ENCODE measurements at places on chromosomes 3 and 15.
A peak's percentile ranks its signal among the peaks of the same experiment; 100 is the strongest.

GRCh38 chr3:62562596-62562995, 189.2 kb upstream of the FEZF2 start:
- DNase-seq = no peak

DNA sequence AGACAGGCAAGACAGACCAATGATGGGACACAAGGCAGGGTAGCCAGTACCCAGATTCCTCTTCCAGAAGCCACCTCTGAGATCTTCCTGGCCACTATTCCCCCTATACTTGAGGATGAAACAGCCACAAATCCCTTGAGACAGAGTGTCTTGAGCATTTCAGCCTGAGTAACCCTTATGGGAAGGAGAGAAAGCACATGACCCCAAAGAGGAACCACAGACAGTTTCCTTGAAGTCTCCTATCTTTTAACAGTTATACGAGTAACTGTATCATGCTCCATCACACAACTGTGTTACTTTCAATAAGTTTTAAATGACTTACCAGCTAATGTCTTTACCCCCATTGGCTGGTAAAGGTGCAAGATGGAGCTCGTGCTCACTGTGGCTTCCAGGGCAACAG, 9.3 kb downstream of the VIPR1 start:
- DNase-seq = no peak

- DNase-seq = no peak
Observed at GRCh38 chr3:73433687-73434086, 191.1 kb downstream of the PDZRN3 start.

GRCh38 chr15:75758071-75758872, 45.6 kb upstream of the CSPG4 start:
- DNase-seq = peak; percentile 97

DNA sequence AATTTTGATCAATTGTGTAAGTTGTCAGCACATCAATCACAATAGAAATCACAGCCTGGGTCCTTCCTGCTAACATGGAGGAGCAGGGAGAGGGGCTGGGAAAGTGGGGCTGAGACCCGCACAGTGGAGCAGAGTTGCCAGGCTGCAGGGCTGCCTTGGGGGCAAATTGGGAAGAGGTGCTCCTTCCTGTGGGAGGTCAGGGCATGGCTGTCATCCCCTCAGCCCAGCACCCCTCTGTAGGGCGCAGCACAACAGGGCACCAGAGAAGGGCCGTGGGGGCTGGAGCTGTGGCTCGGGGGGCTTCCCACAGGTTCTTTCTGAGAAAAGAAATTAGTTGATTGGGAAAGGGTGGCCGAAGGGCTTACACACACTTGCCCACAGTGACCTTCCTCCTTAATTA, 126.3 kb downstream of the NSMCE3 start:
- DNase-seq = no peak

DNA sequence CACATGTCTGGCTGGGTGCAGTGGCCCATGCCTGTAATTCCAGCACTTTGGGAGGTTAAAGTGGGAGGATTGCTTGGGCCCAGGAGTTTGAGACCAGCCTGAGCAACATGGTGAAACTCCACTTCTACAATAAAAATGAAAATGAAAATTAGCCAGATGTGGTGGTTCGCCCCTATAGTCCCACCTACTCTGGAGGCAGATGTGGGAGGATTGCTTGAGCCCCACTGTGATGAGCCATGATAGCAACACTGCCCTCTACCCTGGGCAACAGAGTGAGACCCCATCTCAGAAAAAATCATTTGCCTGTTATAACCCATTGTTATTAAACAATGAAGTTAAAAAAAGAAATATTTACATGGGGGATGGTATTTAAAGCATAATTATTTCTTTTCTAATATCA, 240.1 kb upstream of the ZPLD1 start:
- DNase-seq = no peak

DNA sequence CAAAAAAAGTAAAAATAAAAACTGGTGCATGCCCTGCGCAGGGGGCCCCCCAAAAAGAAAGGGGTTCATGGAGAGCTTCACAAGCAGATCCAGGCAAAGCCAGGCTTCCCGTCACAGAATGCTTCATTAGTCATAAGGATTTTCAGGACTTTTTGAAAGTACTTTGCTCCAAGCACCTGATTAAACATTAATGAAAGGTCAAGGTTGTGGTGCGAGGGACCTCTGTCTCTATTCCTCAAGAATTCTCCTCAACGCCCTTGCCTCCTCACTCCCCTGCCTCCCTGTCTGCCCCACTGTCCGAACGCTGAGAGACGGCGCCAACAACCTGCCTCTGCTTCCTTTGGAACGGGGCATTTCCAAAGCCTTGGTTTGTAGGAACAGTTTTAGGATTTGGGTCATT, 240.1 kb upstream of the IGF1R start:
- DNase-seq = no peak

DNA sequence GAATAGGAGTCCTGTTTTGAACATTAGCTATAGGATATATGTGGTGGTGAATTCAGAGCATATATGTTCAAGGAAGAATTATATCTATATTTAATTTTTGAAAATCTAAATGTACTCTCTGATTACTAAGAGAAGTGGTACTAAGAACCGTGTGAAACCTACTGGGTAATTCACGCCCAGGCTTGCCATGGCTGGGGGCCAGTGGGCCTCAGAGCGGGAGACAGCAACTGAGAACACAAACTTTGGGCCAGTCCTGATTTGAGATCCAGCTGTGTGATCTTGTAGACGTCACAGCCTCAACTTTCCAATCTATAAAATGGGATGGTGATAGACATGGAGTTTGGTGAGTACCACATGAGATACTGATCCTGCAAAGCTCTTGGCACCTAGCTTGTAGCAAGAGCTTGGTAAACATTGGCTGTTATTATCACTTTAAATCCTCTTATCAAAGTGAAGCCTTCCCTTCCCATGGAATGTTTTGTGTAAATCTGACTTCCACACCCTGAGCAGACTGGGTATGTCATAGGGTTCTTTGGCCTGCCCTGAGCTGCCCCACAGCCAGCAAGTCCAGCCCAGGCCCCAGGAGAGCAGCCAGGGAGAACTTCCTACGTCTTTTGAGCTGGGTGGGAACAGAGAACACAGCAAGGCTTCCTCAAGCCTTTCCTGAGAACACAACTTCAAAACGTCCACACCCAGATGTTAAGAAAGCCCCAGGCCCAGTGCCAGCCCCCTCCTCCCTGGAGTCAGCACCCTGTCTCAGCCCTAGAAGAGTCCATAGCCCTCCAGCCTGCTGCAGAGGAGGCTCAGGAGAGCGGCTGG, 8.2 kb upstream of the PAQR5 start:
- DNase-seq = no peak

- DNase-seq = no peak
Observed at GRCh38 chr3:120407508-120408287, 43.1 kb downstream of the FSTL1 start.

- no peak for DNase-seq
Observed at GRCh38 chr3:188067932-188068331, 86.0 kb upstream of the LPP start.

GRCh38 chr3:127518456-127519081, 72.0 kb downstream of the TPRA1 start:
- no peak for DNase-seq

DNA sequence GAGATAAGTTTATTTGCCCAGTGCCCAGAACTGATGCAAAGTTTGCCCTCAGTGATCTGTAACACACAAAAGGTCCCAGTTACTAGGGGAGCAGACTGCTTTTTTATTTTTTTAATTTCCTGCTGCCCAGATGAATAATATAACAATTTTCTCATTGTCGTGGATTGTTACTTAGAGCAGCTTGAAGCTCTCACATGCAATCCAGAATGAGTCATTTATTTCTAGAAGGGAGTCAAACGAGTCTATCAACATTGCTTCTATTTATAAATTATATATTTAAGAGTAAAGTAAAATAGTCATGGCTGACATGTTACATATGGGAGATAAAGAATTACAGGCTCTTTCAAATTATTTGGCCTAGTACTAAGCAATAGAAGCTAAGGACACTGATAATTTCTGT, 41.3 kb downstream of the MEIS2 start:
- DNase-seq = no peak

DNA sequence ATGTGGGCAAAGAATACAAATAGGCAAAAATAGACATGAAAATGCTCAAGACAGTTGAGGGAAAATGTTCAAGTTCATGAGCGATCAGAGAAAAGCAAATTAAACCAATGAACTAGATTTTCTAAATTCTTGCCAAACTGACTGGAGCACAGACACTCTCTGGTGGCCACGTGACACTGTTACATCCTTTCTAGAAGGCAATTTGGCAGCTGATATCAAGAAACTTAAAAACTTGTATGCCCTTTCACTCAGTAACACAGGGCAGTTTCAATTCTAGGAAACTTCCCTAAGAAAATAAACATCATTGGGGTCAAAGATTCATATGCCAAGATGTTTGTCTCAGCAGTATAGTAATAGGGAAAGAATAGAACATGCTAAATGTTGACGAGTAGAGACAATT, 52.2 kb downstream of the ABHD5 start:
- no peak for DNase-seq

DNA sequence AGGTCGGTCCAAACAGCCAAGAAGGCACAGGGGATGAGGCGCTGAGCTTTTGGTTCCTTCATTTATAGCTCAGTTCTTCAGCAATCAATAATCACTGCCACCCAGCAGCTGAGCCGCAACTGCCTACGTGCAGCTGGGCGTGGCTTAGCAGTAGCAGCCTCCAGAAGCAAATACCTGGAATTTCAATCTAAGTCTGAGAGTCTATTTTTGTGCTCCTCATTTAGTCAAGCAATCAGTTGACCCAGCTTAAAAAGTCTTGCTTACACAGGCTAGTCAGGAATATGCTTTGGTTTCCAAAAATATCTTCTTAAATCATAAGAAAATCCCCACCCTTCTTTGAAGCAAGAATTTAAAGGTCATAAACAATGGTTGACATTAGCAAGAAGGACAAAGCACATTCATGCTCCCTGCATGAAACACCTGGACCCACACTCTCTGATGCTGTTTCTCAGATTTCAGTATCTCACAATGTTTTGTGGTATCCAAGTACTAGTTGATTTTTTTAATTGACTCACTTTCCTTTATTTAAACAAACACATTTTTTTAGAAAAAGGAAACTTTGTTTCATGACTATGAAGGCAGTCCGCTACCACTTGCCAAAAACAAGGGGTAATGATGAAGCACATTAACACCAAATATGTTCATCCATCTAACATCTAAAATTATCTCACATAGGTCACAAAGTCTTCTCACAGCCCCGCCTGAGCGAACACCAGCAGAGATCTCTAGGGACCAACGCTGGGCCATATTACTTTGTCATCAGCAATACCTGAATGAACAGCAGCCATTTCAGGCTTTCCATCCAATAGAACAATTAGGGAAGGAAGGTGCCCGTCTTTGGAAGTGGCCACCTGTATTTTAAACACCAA, 106.1 kb downstream of the OXNAD1 start:
- no peak for DNase-seq

- no peak for DNase-seq
Observed at GRCh38 chr15:25407950-25408349, 30.9 kb downstream of the UBE3A start.

GRCh38 chr3:10697918-10698317, 118.1 kb upstream of the SLC6A11 start:
- DNase-seq = peak; percentile 34

GRCh38 chr15:38996111-38996631, 431.6 kb upstream of the RASGRP1 start:
- DNase-seq = no peak

DNA sequence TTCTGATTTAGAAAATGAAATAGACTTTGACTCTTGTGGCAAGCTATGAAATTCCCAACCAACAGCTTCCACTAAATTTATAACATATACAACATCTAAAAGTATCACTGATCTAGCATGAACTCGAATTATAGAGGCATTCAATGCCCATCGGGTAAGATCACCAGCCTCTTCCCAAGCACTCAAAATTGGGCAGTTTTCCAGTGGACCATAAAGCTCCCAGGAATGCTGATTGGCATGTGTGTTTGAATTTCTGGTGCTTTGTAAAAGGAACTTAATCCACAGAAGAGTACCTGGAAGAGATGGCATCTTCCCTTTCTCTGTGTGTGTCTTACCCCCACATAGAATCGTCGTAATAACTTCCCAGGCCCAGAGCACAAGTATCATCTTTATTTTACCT, 10.0 kb downstream of the LRTM1 start:
- no peak for DNase-seq

DNA sequence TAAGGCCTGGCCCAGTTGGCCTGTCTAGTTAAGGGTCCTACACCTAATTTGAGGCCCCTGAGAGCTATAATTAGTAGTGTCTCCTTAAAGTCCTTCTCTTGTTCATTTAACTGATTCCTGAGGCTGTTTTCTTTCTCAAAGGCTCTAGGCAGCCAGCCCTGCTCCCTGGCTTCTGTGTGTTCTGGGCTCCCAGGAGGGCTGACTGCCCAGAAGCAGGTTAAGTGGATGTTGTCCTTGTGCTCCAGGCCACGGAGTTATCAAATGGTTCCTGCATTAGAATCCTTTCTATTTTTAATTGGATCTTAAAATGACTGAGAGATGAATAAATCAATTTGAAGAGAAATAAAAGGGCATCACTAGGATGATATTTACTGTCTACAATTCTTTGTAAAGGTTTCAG, 140.0 kb downstream of the SNRK start:
- no peak for DNase-seq

GRCh38 chr3:129555616-129556357, 12.8 kb downstream of the H1-8 start:
- no peak for DNase-seq

DNA sequence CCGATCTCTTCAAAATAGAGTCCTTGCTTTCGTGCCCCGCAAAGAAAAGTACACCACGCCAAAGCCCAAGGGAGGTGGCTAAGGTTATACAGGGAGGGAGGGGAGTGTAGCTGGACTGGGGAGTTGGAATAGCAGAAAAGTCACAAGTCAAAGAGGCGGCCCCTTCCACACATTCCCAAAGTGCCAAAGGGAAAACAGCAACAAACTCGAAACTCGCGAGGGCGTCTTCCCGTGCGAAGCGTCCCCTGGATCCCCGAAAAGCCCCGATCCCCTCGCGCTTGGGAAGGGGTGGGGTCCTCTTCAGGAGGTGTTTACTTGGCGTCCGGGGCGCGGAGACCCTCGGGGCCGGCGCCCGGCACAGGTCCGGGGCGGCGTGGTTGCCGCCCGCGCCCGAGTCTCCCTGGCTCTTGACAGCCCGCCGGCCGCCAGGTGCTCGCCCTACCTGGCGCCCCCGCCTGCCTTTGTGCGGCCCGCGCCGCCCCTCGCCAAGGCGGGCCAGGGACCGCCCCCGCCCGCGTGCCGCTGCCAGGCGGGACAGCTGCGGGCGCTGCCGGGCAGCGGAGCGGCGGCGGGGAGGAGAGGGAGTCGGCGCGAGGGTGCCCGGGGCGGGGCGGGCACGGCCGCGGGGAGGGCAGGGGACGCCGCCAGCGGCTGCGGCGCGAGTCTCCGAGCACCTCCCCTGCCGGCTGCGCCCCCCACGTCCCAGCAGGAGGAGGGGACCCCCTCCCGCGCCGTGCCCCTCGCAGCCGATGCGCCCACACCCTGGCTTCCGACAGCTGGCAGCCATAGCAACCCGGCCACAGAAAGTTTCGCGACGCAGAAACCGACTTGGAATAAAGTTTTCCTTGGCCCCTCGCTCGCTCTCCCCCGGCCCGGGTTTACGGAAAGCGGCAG, 966 bp downstream of the MYO1E start:
- DNase-seq = peak; percentile 20

DNA sequence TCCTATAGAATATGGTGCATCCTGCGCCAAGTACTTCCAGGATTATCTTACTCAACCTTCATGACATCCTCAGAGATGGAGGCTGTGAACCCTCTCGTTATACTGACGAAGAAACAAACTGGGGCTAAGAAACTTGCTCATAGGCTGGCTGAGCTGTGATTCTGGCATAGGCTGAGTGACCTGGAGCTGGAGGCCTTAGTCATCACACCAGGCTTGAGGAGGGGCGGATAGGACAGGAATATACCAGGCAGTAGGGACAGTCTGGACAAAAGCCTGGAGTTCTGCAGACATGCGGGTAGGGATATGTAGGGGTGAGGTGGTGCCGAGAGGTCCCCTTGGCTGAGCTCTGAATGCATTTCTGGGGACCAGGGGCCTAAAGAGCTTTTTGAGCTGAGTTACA, 18.1 kb downstream of the HEMK1 start:
- DNase-seq = no peak
